GF-D8 (cell line): ENCODE measurements at places on chromosomes 1 and 21.

- no peak for DNase-seq
Measured at GRCh38 chr1:53324321-53324720, 3.5 kb downstream of the LRP8 start.

- no peak for DNase-seq
Measured at GRCh38 chr1:27785781-27786455, 12.9 kb downstream of the STX12 start.

DNA sequence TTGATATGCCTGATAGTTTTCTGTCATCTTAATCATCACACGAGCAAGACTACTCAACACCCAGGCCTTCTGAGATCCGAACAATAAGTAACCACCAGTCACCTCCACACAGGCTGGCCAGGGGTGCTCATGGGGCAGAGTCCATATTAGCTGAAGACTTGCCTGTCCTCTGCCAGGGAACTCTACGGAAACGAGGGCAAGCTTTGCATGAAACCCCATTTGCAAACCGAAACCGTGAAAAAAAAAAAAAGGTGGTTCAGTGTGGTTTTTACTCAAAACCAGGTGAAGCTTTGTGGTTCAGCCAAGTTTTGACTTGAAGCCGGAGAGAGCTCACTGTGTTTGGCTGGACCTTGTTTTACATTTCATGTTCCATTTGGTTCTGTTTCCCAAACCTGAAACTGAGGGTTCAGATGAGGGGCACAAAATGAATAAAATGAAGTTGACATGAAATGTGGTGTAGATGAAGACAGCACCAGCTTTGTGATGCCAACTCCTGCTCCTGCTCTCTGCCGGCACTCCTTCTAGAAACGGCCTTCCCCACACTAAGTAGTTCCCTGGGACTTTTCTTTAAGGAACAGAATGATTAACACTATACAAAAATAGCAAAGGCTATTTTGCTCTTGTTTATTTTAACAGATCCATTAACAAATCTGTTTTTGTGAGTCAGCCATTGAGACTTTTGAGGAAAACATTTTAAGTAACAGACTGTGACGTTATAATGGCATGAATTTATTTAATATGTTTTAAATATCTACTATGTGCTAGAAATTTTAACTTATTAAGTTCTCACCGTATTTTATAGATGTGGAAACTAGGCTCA, 74.7 kb downstream of the RUNX1 start:
- no peak for DNase-seq

DNA sequence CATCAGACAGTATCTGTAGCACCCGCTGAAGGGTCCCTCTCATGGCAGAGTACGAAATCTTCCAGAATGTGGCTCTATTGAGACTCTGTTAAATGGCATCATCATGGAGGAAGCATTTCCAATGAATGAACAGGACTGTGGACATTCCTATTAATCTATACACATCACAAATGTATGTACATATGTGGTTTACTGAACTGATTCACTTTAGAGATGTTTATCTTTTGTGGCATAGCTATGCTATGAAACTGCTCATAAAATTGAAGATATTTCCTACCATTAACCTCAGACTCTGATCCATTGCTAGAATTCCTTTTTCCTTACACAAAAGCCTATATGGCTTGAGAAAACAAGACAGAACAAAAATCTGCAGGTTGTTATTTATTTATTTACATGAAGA, 259.6 kb upstream of the RRP15 start:
- no peak for DNase-seq

DNA sequence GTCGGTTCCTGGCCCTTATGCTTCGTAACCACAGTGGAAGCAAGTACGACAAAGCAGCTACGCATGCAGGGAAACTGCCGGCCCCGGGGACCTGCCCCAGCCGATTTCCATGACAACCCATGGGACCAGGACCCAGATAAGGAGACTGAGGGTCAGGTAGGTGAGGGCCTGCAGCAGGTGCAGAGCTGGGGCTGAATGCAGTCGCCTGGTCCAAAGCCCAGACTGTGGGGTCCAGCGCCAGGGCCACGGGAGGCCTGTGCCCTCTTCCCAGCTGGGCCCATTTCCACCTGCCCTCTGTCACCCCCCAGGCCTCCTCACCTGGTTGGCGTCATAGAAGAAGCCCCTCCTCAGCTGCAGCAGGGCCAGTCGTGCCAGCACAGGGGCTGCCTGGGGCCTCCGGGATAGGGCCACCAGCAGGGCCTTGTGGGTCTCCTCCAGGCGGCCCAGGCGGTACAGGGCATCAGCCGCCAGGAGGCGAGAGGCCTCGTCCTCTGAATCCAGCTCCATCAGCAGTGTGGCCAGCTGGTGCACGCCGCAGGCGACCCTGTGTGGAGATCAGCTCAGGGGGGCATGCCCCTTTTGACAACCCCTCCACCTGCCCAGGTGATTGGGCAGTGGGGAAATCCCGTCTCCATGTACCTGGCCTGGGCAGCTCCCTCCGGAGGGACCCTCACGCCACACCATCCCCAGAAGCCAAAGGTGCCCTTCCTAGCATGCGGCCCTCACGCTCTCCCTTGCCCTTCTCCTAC, 14.2 kb downstream of the TTC34 start:
- no peak for DNase-seq

DNA sequence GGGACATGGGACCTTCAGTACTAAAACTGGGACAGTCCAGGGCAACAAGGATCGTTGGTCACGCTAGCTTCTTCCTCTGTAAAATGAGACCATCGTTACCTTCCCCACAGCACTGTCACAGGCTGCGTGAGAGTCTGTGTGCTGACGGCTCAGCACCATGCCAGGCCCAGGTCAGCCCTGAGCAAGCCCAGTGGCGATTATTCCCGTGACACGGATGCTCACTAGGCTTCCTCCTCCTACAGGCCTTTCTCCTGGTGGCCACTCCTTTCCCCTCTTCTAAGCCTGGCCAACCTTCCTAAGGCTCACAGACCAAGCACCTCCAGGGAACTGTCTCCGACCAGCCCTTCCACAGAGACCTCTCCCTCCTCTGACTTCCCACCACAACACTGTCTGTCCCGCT, 69.3 kb upstream of the RUNX3 start:
- no peak for DNase-seq

GRCh38 chr1:156797212-156797871, 19.3 kb downstream of the SH2D2A start:
- DNase-seq = peak; percentile 30

GRCh38 chr1:91148641-91149069, 126.8 kb upstream of the ZNF644 start:
- DNase-seq = peak; percentile 29

DNA sequence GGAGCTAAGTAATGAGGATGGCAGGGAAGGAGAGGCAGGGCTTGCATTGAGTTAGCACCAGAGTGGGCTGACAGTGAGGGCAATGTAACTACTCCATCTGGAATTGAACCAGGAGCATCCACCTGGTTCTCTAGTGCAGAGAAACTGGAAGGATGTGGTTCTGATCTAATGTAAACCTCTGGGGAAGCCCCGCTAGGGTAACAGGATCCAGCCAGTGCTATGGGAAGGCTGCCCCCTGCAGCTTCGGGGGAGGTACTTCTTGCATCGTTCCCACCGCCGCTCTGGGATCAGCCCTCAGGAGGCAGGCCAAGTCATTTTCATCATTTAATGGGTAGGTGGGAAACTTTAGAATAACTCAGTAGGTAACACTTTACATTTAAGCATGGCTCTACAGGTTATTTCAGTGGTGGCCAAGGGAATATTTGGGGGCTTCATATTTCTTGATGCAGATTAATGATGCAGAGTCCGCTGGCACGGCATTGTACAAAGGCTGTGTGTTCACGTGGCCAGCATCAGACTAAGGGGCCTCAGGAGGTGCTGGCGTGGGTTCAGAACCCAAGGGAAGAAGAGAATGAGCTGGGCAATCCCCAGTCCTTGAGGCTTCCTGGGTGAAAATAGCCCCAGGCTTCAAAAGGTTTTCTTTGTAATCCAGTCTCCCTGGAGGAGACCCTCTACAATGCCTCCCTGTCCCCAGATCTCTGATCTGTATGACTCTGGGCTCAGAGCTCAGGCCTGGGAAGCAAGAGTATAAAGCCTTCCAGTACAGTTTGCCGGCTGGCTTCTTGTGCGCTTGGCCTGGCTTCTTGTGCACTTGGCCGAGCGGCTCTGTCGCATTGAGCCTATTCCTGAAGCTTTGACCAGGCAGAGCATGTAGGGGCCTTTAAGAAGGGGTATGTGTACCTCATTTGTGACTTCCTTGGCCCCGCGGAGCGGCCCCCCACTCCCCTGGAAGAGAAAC, 26.4 kb upstream of the KAZN start:
- no peak for DNase-seq

- DNase-seq = no peak
Measured at GRCh38 chr1:77319036-77319705, 37.4 kb downstream of the AK5 start.

GRCh38 chr1:220680085-220680687, 10.0 kb upstream of the C1orf115 start:
- no peak for DNase-seq

- DNase-seq = no peak
Measured at GRCh38 chr21:28375708-28376385, 616.8 kb downstream of the LTN1 start.

- no peak for DNase-seq
Measured at GRCh38 chr1:76176000-76176399, 101.5 kb downstream of the ST6GALNAC3 start.

DNA sequence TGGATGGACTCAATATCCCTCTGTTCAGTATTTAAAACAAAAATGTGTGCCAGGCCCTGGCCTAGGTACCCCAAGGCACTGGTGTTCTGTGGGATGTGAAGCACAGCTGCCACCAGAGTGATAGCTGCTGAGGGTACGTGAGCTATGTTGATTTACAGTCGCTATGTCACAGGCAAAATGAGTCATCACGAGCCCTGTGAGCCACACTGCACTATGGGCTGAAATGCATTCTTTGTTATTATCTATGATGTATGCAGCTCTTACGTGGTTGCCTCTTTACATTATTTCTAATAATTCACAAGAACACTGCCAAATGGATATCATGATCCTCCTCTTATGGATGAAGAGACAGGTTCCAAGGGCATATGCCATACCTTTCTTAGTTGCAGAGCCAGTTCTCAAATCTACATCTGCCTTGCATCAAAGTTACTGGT, 2.1 kb downstream of the TEX38 start:
- DNase-seq = no peak

DNA sequence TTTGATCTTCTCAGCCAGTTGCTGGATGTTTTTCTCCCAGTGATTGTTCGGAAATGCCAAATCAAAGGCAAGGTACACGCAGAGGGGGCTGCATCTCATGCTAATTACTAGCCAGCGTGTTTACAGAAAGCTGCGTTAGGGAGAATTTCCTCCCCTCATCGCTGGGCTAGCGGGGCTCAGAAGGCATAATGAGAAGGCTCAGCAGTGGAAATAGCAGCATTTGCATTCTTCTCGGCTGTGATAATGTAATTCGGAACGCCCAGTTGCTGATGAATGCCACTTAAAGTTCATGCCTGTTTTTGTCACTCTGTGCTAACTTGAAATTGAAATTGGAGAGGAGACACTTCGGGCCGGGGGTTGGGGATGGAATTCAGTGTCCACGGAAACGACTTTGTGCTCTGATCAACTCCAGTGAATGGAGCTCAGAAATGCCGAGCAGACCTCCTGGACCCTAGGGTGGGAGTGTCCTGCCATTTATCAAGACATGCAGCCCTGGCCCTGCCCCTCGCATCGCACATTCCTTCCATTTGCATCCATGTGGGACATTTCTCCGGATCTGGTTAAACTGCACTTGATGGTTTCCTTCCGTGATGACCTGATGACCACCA, 313.4 kb upstream of the C1orf174 start:
- DNase-seq = no peak

DNA sequence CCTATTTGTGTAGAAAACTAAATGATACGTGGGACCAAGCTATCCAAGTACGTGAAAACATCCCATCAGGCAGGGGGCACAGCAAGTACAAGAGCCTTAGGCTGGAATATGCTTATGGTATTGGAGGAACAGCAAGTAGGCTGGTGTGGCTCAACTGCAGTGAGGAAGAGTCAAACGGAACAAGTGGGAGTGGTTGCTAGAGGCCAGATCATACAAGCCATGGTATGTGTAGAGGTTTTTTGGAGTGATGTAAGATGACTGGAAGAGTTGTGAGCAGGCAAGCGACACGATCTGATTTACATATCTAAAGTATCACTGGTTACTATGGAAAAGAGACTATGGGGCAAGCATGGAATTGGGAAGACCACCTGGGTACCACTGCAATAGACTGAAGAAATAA, 27.8 kb downstream of the ELK4 start:
- DNase-seq = no peak

- DNase-seq = no peak
Measured at GRCh38 chr1:41455479-41456332, 28.8 kb downstream of the EDN2 start.

GRCh38 chr1:88983791-88984559, 8.5 kb downstream of the KYAT3 start:
- DNase-seq = peak; percentile 46

GRCh38 chr1:89044970-89045721, 19.9 kb downstream of the GBP1 start:
- DNase-seq = no peak

DNA sequence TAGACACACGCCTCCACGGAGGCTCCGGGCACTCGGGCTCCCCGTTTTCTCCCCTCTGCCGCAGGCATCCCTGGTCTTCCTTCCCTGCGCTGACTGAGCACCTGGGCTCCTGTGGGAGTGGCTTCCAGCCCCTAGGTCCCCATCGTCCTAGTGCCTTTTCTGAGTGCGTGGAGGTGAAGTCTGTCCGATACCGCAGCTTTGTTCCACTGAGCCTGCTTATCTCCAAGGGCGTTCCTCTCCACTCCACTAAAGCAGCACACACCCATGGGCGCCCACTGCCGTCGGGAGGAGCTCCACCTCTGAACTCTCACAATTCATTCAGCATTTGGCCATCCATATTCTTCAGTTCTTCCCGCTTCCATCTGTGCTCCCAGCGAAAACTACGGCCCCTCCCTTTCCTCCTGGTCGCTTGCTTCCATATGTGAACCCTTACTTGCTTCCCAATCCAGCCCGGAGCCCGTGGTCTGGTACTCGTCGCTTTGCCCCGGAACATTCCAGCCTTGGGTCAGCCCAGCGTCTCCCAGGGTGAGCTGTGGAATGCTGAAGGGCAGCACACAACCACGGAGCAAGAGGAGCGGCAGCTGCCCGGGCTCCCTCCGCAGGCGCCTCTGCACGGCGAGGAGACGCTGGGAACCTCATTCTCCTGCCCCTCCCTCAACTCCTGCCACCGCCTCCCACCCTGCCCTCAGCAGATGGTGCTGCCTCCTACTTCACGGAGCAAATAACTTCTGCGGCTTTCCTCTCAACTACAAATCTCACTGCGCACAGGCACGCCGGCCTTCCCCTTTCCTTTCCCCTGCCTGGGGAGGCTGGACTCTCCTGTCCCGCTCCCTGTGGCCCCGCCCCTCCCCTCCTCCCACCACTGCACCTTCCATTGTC, 27.5 kb downstream of the ATP8B2 start:
- peak; percentile 44 for DNase-seq

DNA sequence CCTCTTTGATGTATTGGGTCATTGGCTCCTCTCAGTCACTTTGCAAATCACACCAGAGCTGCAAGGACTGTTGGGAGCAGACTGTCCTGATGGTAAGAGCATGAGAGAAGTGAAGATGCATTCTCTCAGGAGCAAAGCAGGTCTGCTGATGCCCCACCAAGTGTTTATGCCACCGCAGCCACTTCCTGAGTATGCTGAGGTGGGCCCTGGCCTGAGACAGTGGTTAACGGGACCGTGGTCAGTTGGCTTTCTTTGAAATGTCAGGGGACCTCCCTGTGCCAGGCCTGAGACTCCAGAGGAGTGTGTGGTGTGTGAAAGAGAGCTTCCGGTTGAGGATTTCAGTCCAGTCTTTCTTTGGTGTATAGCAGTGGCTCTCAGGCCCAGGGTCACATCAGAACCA, 79.4 kb downstream of the SPATA46 start:
- DNase-seq = no peak

- no peak for DNase-seq
Measured at GRCh38 chr1:208923946-208924720, 659.4 kb upstream of the CAMK1G start.
